Ureter (tissue), 1 donor: ENCODE measurements at places on chromosomes 12 and 14. TPM values are rescaled to one million over a fixed set of nuclear protein-coding genes. Genes with fewer than 3 reads are reported as not detected.

GRCh38 chr12:88684610-88685009 is 104.3 kb upstream of the KITLG start:
- DNase-seq = no peak

DNA sequence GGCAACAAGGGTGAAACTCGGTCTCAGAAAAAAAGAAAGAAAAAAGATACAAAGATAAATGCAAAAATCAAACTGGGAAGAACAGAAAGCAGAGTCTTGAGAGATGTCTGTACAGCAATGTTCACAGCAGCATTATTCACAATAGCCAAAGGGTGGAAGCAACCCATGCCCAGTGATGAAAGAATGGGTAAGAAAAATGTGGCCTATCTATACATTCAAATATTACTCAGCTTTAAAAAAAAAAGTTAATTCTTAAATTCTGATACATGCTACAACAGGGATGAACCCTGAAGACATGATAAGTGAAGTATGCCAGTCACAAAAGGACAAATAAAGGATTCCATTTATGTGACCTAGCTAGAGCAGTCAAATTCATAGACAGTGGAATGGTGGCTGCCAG is 33.7 kb downstream of the SPPL3 start:
- DNase-seq = no peak

GRCh38 chr12:22658214-22658613 is 33.2 kb downstream of the ETNK1 start:
- no peak for DNase-seq

GLIPR1L1 gene
- total RNA-seq = not detected

ZFHX2 gene
- total RNA-seq = 2.8 TPM

HOXC4 gene
- total RNA-seq = 3.5 TPM
